ENCODE measurements at places on chromosomes 12 and 14.

DNA sequence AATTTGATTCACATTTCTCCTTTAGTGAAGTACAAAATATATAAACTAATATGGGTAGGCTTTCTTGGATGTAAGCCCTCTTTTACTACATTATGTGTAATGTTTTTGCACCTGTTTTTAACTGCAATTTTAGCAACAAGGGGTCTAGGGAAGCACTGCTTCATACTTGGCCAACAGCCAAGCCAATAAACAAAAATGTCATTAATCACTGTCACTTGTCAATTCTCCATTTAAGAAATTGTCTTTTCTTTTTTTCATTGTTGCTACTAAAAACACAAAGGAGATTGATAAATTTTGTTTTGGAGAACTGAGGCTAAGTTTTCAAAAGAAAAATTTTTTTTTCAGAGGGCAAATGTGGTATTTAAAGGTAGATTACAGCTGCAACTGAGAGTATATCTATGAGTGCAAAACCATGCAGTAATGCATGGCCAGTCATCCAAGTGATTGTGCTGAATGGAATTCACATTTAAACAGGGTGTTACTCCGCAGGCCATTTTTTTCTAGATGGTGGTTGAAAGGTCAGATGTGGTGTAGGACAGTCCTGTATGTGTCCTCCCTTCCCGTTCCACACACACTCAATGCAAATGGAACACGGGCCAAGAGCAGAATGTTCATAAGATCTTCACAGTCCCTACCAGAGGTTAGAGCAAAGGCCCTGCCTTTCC, 503.0 kb upstream of the LMO3 start:
- no peak for DNase-seq

GRCh38 chr12:25065035-25065434, 116.1 kb upstream of the BCAT1 start:
- DNase-seq, result no peak

- no peak for DNase-seq
These were observed 227.9 kb downstream of the SLC25A21 start for GRCh38 chr14:36944307-36945010.

DNA sequence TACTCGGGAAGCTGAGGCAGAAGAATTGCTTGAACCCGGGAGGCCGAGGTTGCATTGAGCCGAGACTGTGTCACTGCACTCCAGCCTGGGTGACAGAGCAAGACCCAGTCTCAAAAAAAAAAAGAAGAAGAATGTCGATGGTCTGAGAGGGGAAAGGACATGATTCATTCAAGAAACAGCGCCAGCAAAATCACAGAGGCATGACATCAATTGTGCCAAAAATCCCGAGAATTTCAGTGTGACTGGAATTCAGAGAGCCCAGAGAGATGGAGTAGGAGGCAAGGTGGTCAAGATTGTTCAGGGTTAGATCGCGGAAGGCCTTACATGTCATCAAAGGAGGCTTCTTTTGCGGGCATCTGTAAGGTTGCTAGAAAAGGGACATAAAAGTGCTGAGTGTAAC, 483.3 kb downstream of the VRK1 start:
- no peak for DNase-seq

DNA sequence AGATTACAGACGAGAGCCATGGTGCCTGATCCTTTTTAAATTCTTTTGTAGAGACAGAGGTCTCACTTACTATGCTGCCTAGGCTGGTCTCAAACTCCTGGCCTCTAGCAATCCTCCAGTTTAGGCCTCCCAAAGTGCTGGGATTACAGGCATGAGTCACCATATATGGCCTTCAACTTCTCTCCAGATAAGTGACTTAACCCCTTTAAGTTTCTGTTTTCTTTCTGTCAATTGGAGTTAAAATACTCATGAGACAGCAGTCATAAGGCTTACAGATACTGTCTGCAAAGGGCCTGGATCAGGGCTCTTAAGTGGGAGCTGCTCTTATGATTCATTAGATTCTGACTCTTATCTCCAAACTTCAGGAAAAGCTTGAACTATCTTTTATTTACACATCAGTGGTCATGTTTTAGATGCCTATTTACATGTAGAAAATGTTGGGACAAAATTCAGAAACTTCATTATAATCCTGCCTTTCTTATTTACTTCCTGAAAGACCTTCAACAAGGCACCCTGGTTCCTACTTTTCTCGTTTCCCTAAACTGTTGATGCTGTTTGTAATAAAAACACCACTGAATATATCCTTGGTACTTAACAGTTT, 271.5 kb upstream of the TBX3 start:
- DNase-seq, result no peak

DNA sequence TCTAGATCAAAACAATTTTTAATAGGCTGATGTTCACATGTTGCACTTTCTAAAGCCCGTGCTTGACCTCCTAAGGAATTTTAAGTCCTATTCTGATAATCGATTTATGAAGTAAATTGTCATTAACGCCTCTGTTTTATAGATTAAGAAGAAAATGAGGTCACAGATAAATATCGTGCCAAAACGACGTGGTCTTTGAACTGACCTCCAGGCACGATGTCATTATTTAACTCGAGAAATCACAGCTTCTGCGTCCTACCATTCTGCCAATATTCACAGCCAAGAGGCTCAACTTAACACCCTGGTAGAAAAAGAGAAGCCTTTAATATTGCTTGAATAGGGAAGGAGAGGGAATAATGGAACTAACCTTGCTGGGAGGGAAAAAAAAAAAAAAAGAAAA, 888 bp upstream of the EEA1 start:
- no peak for DNase-seq

- no peak for DNase-seq
These were observed 162.4 kb downstream of the GARIN6 start for GRCh38 chr12:99809909-99810308.

- DNase-seq, result no peak
These were observed 259.3 kb upstream of the BTG1 start for GRCh38 chr12:92404921-92405320.

DNA sequence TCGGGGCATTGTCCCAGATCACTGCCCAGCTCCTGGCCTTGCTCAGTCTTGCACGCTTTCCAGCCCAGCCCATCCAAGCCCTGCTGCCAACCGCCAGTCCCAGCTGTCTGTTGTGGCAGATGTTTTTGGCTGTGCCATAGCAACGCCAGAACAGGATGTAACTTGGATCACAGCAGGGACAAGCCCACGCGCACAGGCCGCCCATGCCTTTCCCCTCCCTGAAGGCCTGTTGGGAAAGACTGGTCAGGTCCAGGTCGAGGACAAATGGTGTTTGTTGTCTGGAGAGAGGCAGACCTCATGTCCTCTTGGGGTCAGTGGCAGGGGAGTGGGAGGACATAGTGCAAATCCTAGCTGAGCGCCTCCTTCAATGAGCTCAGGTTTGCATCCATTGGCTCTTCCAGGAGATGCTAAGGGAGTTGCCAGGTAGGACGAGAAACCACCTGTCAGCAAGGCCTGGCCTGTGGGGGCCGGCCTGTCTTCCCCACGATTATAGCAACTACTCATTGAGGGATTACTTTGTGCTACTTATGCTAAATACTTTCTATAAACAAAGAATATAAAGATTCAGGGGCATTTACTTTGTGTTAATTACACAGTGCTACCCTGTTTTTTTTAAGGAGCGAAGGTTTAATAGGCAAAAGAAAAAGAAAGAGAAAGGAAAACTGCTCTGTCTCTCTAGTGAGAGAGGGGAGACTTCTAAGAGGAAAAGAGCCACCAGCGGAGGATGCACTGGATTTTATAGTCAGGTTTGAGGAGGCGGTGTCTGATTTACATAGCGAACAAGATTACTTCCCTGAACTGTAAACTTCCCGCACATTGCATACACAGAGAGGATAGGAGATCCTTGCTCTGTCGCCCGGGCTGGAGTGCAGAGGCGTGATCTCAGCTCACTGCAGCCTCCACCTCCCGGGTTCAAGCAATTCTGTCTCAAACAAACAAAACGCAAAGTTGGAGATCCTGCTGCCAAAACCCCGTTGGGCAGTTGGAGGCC, 42.8 kb upstream of the CORO1C start:
- DNase-seq, result peak; percentile 14

- DNase-seq, result no peak
These were observed 24.5 kb upstream of the COL2A1 start for GRCh38 chr12:48028541-48029431.

DNA sequence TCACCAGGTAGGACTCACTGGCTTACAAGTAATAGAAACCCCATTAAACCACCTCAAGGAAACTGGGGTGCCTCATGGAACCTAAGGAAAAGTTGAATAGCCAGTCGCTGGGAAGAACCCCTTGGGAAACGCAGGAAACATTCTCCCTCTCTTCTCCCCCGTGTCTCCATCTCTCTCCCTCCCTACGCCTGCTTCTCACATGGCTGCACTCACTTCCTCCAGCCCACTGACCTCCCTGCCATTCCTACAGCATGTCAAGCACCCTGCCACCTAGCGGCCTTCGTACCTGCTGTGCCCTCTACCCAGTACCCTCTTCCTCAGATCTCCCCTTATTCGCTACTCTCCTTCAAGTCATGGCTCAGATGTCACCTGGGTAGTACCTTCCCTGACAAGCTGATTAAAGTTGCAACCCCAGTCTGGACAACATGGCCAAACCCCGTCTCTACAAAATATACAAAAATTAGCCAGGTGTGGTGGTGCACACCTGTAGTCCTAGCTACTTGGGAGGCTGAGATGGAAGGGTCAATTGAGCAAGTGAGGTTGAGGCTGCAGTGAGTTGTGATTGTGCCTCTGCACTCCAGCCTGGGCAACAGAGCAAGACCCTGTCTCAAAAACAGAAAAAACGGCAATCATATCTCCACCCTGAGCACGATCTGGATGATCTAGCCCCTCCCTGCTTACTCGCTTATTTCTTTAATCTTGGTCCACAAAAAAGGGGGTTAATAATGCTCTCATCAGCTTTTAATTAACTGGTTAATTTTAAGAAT, 6.4 kb upstream of the DTX1 start:
- no peak for DNase-seq

DNA sequence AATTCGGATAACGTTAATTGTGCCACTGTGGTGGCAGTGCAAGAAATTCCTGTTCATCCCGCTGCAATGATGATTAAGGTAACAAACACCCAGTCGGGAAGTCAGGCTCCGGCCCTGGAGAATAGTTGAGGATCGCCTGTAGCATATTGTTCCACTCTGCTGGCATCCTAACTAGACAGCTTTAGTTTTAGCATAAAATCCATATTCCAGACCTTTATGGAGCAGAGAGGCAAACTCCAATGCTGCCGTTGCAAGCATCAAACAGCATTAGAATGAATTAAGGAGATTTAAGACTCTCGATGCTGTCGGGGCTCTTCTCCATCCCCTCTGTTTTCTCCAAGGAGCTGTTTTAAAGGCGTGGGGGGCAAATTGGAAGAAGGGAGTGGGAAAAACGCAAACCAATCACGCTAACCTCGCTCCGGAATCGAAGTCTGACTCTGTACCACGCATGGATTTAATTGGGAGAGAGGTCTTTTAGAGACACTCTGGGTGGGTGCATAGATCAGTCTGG, 660.4 kb downstream of the VRK1 start:
- no peak for DNase-seq

- DNase-seq, result peak; percentile 20
These were observed 383.8 kb downstream of the NOVA1 start for GRCh38 chr14:26213846-26214575.

GRCh38 chr14:80346395-80346794, 135.1 kb upstream of the DIO2 start:
- DNase-seq, result no peak

- no peak for DNase-seq
These were observed 10.2 kb upstream of the SLC17A8 start for GRCh38 chr12:100346660-100347059.

DNA sequence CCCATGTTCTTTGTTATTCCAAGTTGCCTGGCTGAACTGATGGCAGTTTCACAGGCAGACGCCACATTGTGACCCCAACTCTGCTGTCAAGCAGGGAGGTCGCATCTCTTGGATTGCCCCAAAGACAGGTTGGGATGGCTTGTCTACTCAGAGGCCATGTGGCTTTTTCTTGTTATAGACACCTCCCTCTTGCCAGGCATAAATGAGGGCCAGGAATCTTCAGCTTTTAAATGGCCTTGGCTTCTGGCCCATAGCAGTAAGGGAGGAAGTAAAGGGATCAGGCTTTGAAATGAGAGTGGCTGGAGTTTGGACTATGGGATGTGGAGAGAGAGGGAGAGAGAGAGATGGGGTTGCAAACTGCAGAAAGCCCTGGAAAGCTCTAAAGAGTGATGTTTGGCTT, 215.0 kb downstream of the TBX5 start:
- no peak for DNase-seq

DNA sequence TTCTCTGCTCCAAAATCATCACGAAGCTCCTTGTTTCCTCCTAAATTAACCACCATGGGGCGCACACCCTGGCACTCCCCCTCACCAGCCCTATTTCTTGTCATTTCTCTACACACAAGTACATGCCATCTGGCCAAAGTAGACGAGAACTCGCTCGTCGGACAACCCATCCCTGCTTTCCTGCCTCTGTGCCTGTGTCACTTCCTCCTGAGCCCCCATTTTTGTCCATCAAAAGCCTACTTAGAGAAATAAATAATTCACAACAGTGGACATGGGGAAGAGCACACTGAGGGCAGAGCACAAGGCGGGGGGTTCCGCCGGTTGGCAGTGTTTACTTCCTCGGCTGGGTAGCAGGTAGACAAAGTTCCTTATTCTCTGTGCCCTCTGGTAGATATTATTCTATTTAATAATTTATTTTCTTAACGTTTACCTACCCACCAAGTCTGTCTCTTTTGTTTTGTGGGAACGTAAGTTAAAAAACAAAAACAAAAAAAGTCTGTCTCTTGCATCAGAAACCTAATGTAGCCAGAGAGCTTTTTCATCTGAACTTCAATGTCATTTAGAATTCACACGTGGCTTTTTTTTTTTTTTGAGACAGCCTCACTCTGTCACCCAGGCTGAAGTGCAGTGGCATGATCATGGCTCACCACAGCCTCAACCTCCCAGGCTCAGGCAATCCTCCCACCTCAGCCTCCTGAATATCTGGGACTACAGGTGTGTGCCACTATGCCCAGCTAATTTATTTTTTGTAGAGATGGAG, 6.0 kb downstream of the VPS37B start:
- no peak for DNase-seq

DNA sequence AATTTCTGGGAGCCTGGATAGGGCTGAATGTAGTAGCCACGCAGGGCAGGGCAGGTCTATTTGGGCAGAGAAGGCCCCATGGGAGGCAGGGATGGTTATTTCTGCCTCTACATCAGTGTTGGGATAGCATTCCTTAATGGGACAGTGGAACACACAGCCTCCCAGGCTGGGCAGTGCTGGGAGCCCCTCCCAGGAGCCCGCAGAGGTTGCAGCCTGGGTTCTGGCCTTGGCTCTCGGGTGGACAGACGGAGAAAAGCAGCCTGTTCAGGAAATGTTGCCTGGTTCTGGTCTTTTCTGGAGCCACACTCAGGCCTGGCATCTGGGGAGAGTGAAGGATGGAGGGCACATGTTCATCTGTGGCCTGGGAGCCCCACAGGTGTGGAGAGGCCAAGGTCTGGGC, 479 bp upstream of the NOS1 start:
- no peak for DNase-seq

DNA sequence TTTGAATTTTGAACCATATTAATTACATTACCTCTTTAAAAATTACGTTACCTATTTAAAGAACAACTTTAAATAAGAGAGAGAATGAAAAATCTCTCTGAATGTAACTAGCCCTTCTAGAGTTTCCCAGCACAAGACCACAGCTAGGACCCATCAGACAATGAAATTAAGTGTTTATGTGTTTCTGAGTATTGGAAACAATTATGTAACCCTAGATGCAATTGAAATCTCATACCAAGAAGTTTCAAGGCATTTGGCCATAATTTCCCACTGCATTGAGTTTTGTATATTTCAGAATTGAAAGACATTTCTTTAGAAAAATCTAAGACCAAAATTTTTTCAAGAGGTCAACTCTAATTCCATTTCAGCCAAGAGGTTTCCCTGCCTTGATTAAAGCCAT, 47.1 kb downstream of the SERPINA3 start:
- DNase-seq, result no peak
